C1 segment of cervical spinal cord (tissue), 14 donors: ENCODE measurements at places on chromosomes 6 and 20.

DNA sequence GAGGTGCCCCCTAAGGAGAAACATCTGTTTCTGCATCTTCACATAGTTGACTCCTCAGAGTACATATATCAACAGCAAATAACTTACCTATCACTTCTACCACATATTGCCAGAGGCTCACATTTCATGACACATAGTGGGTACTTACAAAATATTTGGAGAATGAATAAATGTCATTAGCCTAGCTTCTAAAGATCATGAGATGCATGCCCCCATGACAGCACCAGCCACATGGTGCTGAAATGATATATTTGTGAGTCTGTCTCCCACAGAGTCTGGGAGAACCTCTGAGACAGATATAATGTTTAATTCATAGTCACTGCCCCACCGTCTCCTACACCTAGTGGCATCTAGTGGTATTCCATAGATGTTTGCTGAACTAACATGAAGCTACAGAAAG is 555.6 kb downstream of the KIF16B start:
- no peak for DNase-seq

DNA sequence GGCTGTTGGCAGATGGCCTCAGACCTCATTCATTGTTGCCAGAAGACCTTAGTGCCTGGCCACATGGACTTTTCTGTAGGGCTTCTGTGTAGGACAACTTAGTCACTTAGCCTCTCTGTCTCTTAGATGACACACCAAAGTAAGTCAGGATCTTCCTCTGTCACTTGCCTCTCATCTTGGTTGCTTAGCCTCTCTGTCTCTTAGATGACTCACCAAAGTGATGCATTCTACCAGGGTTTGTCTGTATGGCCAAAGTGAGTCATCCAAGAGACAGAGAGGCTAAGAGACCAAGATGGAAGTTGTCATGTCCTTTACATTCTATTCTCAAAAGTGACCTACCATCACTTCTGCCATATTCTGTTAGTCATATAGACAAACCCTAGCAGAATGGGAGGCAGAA is 255.9 kb upstream of the DEFB112 start:
- no peak for DNase-seq

- DNase-seq = no peak
These were observed 182.2 kb downstream of the AKAP7 start for GRCh38 chr6:131317516-131317915.

GRCh38 chr6:79033279-79033678 is 44.8 kb downstream of the PHIP start:
- no peak for DNase-seq

GRCh38 chr20:41534170-41534569 is 84.0 kb downstream of the CHD6 start:
- DNase-seq = no peak

GRCh38 chr6:12051861-12052368 is 39.8 kb downstream of the HIVEP1 start:
- DNase-seq = no peak
